Activated CD8-positive, alpha-beta T cell treated with anti-CD3 and anti-CD28 coated beads for 36 hours (primary cell): ENCODE measurements at places on chromosomes 11 and 22. TPM values are rescaled to one million over a fixed set of nuclear protein-coding genes. Genes with fewer than 3 reads are reported as not detected.
A peak's percentile ranks its signal among the peaks of the same experiment; 100 is the strongest.

TSPAN18 gene
- total RNA-seq = 0.92 TPM

SLC5A1 gene
- total RNA-seq = not detected

PIH1D2 gene
- total RNA-seq = 0.61 TPM

MUC5AC gene
- not detected for total RNA-seq

- H3K4me1 ChIP-seq = peaks cover 27% of the 10 kb centered on the region
- no peaks in the 10 kb centered on the region for H3K27me3 ChIP-seq
Measured at GRCh38 chr11:58621586-58622262, 741 bp upstream of the CNTF start.

DNA sequence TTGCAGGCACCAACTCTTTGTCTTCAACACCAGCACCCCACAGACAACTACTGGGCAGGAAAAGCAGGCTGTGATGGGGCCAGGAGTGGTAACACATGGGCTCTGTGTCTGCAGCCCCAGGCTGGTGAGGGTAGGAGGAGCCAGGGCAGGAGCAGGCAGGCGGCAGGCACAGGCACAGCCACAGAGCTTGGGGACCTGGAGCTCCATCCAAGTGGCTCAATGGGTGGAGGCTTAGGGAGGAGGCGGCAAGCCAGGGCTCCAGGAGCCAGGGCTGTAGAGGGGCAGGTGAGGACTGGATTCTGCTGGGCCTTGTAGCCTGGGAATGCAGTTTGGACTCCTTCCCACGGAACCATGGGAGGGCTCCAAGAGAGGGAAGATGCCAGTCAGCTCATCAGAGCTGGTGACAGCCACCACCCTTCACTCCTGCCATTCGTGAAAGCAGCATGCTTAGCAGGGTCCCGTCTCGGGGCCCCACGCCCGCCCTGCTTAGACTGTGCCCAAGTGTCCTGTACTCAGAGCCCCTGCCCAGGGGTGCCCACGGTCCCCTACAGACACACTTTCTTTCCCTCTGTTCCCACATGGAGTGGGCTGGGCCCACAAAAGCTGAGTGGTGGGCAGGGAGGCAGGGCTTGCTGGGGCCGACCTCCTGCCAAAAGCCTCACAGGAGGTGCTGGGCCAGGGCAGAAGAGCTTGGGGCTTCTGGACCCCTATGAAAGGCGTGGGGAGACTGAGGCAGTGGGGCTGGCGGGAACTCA, 12.4 kb downstream of the TTC38 start:
- peaks cover 3% of the 10 kb centered on the region for H3K4me1 ChIP-seq
- no peaks in the 10 kb centered on the region for H3K27me3 ChIP-seq
- H3K4me3 ChIP-seq = no peak overlapping the region
- no peak for DNase-seq

CEP126 gene
- total RNA-seq = 1.1 TPM

FXYD2 gene
- total RNA-seq = 7.2 TPM

- H3K36me3 ChIP-seq = peaks cover 23% of the 10 kb centered on the region
- H3K4me1 ChIP-seq = peaks cover 35% of the 10 kb centered on the region
- peak; percentile 70 for DNase-seq
- H3K27me3 ChIP-seq = no peaks in the 10 kb centered on the region
- peak overlapping the region; percentile 83 for H3K27ac ChIP-seq
Measured at GRCh38 chr11:64234647-64235379, 429 bp downstream of the VEGFB start.

GAB4 gene
- total RNA-seq = not detected

DNA sequence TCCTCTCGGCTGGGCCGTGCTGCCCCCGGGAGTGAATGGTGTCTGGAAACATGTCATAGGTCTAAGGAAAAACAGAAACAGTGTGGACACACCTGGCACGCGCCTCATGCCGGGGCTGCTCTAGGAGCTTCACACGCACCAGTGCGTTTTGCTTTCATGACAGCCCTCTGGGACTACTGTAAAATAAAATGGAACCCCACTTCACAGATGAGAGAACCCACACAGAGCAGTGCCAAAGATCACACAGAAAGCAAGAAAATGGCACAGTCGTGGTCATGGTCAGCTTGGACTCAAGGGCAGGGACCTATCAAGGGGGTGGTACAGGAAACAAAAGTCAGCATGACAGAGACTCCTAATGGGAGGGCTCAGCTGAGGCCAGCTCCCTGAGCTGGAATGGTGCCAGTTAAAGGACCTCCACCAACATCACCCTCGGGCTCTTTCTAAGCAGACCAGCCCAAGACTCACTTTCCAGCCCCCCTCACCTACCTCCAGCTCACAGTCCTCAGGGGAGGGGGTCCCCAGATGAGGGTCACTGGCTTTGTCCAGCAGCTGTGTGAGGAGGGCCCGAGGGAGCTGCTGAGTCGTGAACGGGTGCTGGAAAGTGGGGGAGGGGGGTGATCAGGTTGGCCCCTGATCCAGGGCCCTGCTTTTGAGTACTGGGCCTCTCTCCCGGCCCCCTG, 3.3 kb downstream of the MAP4K2 start:
- H3K27ac ChIP-seq = peak overlapping the region; percentile 18
- no peaks in the 10 kb centered on the region for H3K27me3 ChIP-seq
- H3K4me3 ChIP-seq = no peak overlapping the region
- no peak for DNase-seq
- H3K36me3 ChIP-seq = peaks cover 14% of the 10 kb centered on the region
- H3K4me1 ChIP-seq = peaks cover 36% of the 10 kb centered on the region

OR2AG1 gene
- not detected for total RNA-seq
